NCI-H774 (cell line): ENCODE measurements at places on chromosomes 4 and X.
A peak's percentile ranks its signal among the peaks of the same experiment; 100 is the strongest.

DNA sequence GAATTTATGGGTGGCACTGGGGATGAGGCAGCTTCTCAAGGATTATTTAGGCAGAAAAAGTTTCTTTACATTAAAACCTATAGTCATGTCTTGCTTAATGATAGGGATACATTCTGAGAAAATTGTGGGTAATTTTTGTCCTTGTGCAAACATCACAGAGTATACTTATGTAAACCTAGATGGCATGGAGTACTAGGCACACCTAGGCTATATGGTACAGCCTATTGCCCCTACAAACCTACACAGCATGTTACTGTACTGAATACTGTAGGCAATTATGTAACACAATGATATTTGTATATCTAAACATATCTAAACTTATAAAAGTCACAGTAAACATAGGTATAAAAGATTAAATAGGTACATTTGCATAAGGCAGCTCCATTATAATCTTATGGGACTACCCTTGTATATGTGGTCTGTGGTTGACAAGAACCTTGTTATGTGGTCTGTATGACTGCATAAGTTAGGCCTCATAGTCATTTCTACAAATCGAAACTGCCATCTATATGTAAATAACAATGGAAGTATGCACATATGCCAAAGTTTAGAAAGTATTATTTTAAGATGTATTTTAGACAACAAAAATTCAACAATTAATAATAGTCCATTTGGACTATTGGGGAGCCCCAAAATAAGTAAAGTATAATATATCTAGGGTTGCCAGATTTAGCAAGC lies 87.3 kb downstream of the CFAP299 start:
- no peak for DNase-seq

DNA sequence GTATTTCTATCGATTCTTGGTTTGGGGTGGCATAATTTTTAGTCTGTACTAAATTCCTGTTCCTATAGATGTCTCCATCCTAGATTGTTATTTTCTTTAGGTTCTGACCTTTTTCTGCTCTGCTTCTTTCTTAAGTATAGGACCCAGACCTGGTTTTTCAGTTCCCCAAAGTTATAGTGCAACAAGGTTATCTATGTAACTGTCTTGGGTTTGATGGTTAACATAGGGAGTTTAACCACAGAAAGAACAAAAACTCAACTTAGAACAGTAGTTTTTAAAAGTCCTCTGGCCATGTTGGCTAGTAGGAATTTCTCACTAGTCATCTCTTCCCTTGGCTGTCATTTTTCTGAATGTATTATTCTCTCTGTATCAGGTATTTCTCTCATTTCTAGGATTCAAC lies 38.8 kb upstream of the MAD2L1 start:
- DNase-seq: no peak

DNA sequence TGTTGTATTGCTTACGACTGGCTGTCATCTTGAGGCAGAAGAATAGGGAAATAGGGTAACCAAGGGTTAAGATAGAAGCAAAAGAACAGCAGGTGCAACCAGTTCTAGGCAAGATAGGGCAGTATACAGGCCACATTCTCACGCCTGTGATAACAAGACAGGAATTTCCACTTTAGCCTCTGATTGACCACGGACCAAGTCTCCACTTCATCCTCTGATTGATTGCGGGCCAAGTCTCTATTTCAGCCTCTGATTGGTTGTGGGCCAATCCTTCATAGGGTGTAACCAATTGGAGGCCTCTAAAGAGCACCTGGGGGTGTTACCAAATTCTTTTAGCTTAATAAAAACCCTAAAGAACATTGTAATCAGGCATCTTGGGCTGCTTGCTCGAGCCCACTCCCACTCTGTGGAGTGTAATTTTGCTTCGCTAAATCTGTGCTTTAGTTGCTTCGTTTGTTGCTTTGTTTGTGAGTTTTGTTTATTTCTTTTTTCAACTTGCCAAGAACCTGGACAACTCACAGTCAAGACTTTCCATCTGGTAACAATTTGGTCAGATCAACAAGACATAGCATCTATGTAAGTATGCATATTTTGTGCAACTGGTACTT lies 8.7 kb upstream of the TBC1D9 start:
- DNase-seq: no peak

GRCh38 chr4:176817204-176817603 lies 24.5 kb upstream of the VEGFC start:
- DNase-seq: no peak

- no peak for DNase-seq
These were observed 54.5 kb upstream of the GRIA2 start for GRCh38 chr4:157165935-157166610.

- no peak for DNase-seq
These were observed 14.7 kb downstream of the RTL9 start for GRCh38 chrX:110373310-110373709.

DNA sequence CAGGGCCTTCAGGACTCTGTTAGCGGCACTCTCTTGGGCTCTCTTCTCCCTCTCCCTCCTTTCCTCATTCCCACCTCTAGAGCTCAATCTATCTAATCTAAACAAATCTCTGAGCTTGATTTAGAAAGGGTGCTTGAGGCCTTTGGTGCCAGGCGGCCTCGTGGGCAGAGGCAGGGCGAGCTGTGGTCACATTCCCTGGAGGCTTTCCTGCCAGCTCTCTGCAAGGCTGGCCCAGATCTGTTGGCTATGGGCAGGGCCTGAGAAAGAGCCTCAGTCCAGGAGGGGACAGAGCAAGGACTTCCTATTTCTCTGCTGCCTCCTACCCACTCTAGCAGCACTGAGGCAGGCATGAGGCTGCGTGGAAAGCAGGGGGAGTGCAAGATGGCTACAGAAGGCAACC lies 38.6 kb downstream of the PJA1 start:
- DNase-seq: no peak

DNA sequence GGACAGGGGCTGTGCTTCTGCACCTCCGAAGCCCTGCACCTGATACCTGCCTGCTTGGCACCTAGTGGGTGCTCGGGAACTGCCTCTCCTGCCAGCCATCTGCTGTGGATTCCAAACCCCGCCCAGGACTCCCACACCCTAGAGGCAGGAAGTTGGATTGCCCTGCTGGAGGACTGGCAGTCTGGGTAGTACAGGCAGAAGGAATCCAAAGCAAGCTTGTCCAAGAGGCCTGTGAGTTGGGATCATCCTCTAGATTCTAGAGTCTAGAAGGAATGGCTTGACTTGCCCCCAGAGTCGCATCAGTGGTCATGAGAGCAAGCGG lies 64.6 kb upstream of the MTM1 start:
- no peak for DNase-seq

- DNase-seq: no peak
These were observed 1.2 kb downstream of the TAF1 start for GRCh38 chrX:71367396-71367795.

DNA sequence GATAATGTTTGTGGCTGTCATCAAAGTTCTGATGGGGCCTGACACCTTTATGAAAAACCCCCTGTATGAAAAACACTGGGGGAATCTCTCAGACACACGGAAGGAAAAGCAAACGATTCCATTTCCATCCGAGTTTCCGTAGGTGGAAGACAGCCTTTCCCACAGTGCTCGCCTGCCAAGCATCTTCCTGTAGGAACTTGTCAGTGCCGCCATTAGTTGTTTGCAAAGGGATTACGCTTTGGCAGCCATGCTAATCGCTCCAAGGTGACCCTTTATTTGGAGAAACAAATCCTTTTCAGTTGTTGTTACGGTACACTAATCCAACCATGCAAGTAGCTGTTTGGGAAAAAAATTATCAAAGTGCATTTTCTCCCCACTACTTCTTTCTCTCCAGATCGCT lies 44.4 kb upstream of the STOX2 start:
- DNase-seq: no peak

- no peak for DNase-seq
These were observed 177.9 kb downstream of the VEGFC start for GRCh38 chr4:176614793-176615192.

GRCh38 chr4:177125656-177126055 lies 184.0 kb upstream of the NEIL3 start:
- DNase-seq: no peak

DNA sequence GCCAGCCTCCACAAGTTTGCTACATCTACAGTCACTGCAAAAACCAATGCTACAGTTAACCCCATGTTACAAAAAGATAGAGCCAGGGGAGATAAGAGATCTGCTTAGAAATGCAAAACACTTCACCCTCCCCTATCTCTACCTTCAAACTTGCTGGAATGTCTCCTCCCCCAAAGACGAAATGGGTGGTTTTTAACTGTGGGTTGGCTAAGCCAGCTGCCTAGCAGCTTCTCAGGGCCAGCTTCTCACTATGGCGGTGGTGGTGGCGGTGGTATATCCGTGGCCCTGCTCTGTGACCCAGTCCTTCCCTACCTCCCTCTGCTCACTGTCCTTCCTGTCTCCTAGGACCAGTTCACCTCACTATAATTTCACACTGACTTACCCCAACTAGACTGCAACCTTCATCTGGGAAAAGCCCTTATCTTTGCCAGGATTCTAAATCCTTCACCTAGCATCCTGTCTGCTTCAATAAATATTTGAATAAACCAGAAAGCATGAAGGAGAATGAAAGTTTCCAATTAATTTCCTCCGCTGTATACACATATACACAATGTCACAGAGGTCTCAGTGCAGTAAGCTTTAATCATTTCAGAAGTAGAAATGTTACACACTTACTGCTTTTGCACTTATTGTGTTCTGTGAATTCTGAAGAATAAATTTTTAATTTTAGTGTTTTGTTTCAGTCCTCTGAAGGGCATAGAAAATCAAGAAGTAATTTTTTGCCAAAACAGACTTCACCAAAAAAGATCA lies 46.3 kb downstream of the SH3KBP1 start:
- DNase-seq: no peak

DNA sequence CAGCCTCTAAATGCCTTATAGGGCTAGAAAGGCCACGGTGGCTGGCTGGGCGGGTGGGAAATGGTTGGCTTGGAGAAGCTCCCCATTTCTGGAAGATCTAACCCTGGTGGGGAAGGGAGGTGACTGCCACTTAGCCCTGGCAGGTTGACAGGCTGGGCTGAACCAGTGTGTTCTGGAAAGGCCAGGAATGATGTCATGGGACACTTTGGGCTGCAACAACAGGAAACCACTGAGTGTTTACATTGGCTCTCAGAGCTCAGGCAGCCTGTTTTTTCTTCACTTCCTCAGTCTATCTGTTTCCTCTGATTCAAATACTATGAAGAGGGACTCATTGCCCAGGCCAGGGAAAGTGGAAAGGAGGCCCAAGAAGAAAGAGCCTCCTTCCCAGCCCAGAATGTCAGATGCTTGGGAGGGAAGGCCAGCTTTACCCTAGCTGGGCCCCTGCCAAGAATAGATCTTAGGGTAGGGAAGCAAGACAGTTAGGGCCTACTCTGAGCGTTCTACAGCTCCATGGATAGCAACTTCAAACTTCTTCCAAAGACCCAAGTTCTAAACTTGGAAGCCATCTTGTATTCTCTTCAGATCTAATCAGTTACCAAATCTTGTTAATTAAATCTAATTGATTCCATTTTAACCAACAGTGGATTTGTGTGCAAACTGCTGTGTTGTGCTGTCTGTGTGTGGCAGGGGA lies 65.8 kb upstream of the MSN start:
- DNase-seq: peak; percentile 7

GRCh38 chr4:23001478-23001877 lies 308.7 kb downstream of the GBA3 start:
- DNase-seq: no peak

- no peak for DNase-seq
These were observed 16.2 kb upstream of the SCRG1 start for GRCh38 chr4:173415092-173415491.

- DNase-seq: no peak
These were observed 61.6 kb downstream of the KDM5C start for GRCh38 chrX:53163436-53163835.

- DNase-seq: no peak
These were observed 193.4 kb downstream of the CLCN4 start for GRCh38 chrX:10350221-10350620.

- DNase-seq: no peak
These were observed 109.7 kb downstream of the CRLF2 start for GRCh38 chrX:1102786-1103185.

DNA sequence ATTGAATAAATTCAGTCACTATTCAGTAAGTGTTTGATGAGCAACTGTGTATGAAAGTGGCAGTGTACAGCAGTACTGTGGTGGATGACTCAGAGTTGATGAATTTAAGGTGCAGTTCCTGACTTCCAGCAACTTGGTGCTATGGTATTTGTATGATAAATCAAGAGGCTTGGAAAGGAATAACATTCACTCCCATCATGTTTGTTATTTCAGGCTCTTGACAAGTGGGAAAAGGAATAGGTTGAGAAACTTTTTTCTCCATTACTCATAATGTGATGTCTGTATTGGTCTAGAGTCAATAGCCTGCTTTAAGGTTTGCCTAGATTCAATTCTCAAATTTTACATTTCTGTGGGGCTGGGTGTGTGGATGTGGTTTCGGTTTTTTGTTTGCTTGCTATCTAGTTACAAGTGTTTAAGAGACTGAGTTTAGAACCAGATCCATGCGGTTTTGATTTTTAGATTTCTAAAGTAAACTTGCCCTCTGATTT lies 35.1 kb upstream of the CYP2U1 start:
- DNase-seq: no peak

- no peak for DNase-seq
These were observed 15.6 kb upstream of the SULT1E1 start for GRCh38 chr4:69875576-69875975.

DNA sequence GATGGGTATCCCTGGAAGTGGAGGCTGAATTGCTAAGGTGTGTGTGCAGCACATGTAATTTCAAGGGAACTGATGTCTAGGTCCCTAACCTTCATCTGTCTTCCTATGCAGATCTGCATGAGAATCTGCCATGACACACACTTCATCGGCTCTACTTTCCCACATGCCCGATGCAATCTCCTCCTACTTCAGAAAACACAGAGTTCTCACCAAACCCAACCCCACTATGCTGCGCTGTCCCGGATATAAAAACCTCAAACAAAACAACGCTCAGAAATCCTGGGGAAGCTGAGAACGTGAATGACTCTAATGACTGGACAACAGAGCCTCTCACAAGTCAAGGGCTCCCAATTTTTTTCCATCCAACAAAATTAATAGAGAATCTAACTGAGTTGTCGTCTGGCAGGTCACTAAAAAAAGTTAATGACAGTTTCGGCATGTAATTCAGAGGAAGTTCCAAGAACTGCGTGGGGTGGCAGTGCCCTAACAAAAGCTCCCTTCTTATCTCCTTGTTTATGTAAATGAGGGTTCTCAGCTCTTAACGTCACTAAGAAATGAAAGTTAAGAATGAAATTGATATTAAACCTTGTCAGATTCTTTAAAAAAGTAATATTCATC lies 39.0 kb downstream of the STX18 start:
- DNase-seq: no peak

- no peak for DNase-seq
These were observed 24.4 kb downstream of the IGSF1 start for GRCh38 chrX:131264665-131265064.

- DNase-seq: no peak
These were observed 36.9 kb downstream of the MORC4 start for GRCh38 chrX:106963111-106963510.

DNA sequence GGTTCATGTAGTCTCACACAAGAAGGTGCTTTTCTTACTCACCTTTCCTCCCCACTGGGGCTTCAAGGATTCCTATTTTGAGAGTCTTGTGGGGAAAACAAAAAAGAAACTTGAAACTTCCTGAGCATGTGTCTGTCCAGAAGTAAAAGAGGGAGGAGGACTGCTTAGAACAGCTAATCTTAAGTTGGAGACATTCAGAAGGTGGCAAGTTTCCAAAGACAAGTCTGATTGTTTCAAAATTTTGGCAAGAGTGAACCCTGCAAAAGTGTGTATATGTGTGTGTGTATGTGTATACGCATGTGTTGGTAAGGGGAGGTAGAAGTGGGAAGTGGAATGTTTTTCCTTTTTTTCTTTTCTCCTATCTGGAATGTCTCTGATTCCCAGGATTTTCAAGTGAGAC lies 189.0 kb upstream of the FRMPD4 start:
- no peak for DNase-seq
